ENCODE measurements at places on chromosomes 1 and 21.

- no peak for DNase-seq
These were observed 48.4 kb downstream of the ADAMTS5 start for GRCh38 chr21:26918323-26919079.

DNA sequence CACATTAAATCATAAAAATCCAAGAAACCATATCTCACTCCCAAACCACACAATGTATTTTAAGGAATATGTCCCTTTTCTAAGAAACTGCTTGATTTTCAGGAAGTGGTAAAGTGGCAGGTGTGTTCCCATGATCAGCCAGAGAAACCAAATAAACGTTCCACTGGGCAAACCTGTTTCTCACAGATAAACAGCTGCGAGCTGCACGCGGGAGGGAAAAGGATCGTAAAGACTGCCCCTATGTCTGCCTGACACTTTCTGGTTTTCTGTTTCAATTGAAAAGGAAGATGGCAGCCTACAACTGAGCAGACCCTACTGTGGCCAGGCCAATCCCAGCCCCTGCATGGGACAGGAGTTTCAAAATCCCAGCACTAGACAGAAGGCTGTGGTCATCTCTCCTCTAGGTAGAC lies 36.6 kb downstream of the HIVEP3 start:
- peak; percentile 20 for DNase-seq

GRCh38 chr1:233627823-233628222 lies 13.9 kb downstream of the KCNK1 start:
- no peak for DNase-seq

GRCh38 chr1:164576291-164577271 lies 17.6 kb downstream of the PBX1 start:
- no peak for DNase-seq

DNA sequence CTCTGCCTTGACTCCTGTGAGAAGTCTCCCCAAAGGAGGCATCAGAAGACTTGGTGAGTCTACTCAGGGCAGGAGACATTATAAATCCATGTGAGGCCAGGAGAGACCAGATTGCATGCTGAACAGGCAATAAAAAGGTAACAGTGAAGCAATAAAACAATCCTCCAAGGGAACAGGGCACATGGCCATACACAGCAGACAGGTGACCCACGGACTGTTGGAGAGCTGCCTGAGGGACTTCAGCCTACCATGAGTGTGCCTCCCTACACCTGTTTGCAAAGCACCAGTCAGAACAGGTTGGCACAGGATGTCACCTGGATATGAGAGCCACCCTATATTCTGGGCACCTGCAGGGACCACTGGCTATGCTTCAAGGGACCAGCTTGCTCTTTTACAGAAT lies 67.6 kb downstream of the MAB21L3 start:
- no peak for DNase-seq

All from erythroblast (primary cell).